Glutamatergic neuron (in vitro differentiated cells): ENCODE measurements at places on chromosomes 2 and 18. TPM values are rescaled to one million over a fixed set of nuclear protein-coding genes. Genes with fewer than 3 reads are reported as not detected.

UGT1A1 gene
- total RNA-seq = not detected

DNA sequence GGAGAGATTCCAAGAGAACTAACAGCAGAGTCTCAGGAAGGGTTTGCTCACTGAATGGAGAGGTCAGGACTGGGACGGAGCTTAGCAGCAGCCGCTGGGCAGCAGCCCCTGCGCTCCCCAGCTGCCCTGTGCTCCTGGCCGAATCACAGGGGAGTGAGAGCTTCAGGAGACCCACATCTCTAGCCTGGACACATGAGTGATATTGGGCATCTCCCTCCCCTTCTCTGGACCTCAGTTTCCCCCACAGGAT, 511 bp downstream of the MATN3 start:
- no peak for DNase-seq
- H3K4me3 ChIP-seq = peak overlapping the region; percentile 82
- no peak overlapping the region for H3K27ac ChIP-seq
- H3K4me1 ChIP-seq = peaks cover 3% of the 10 kb centered on the region
- H3K27me3 ChIP-seq = peaks cover 19% of the 10 kb centered on the region
- peaks cover 10% of the 10 kb centered on the region for H3K36me3 ChIP-seq

- no peak overlapping the region for H3K27ac ChIP-seq
- peaks cover 21% of the 10 kb centered on the region for H3K27me3 ChIP-seq
- peaks cover 57% of the 10 kb centered on the region for H3K4me1 ChIP-seq
- no peaks in the 10 kb centered on the region for H3K36me3 ChIP-seq
- DNase-seq = no peak
Measured at GRCh38 chr2:235607546-235608199, 113.8 kb downstream of the AGAP1 start.

DNA sequence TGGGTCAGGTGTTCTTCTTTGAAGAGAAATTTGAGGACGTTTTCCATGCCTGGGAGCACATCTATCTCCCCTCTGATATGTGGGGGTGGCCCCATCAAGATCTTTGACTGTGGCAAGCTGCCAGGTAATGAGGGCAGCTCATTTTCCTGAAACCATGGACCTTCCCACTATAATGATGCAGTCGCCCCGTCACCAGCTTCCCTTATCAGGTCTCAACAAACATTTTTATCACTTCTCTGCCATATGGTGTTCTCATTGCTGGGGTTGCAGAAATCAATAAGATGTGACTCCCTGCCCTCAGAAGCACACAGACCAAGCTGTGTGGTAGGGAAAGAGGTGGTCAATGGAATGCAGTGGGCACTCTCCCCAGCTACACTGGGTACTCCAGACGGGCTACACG, 48.4 kb upstream of the B3GNT7 start:
- peaks cover 2% of the 10 kb centered on the region for H3K27me3 ChIP-seq
- no peak overlapping the region for H3K27ac ChIP-seq
- no peak overlapping the region for H3K4me3 ChIP-seq
- H3K36me3 ChIP-seq = no peaks in the 10 kb centered on the region

DNA sequence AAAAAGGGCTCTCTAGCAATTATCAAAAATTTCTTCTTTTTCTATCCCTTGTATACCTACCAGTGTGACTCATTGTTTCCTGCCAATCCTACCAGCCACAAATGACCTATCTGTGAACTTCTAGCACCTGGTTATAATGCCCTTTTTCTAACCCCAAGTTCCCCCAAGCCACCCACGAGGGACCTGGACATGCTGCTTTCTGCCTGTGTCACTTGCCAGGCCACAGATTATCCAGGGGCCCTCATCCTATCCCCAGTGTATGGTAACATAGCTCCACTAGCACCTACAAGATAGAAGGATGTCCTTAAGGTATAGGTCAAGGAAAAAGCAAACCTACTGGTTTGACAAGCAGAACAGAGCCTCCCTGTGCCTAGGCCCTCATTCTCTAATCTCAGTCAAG, 26.8 kb downstream of the AAK1 start:
- H3K27ac ChIP-seq = no peak overlapping the region

- no peaks in the 10 kb centered on the region for H3K27me3 ChIP-seq
- H3K4me1 ChIP-seq = no peaks in the 10 kb centered on the region
Measured at GRCh38 chr18:25630682-25631081, 278.7 kb upstream of the ZNF521 start.

- H3K4me3 ChIP-seq = no peak overlapping the region
- H3K27ac ChIP-seq = no peak overlapping the region
- H3K27me3 ChIP-seq = peaks cover 5% of the 10 kb centered on the region
- DNase-seq = no peak
Measured at GRCh38 chr2:65382776-65383357, 49.5 kb downstream of the SPRED2 start.

GALNT14 gene
- 14.4 TPM for total RNA-seq

DNA sequence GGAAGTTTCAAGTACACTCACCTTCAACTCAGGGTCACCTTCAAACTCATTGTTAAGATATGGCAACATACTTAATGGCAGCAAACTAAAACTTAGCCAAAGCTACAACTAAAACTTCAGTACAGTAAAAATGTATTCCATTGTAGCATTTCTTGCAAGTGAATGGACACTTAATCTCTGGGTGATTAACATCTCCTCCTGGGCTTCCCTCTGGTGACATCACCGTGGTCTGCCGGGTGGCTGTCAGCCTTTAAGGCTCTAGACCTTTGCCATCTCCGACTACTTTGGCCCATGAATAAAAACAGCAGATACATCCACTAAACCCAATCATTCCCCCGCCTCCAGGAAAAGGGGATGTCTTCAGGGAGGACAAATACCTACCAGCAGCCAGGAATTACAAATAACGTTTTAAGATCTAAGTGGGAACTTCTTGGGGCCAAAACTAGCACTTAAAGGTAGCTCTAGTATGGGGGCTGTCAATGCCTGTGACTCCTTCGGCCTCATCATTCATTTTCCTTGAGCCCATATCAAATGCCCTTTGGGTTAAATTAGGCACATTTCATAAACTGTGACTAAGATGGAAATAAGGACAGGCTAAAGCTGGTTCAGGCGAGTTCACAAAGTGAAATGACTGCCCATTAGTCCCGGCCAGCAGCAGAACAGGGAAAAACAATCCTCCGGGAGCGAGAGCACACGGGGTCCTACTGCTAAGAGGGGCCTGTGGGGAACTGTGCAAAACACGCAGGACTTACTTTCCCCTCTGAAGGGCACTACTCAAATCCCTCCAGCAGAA, 1.1 kb downstream of the TFCP2L1 start:
- no peak overlapping the region for H3K27ac ChIP-seq
- DNase-seq = no peak
- H3K4me1 ChIP-seq = peaks cover 12% of the 10 kb centered on the region
- H3K27me3 ChIP-seq = peaks cover 12% of the 10 kb centered on the region
- H3K36me3 ChIP-seq = no peaks in the 10 kb centered on the region

HAAO gene
- not detected for total RNA-seq

- no peaks in the 10 kb centered on the region for H3K4me1 ChIP-seq
- DNase-seq = no peak
Measured at GRCh38 chr2:71136174-71136573, 5.7 kb downstream of the MPHOSPH10 start.

DNA sequence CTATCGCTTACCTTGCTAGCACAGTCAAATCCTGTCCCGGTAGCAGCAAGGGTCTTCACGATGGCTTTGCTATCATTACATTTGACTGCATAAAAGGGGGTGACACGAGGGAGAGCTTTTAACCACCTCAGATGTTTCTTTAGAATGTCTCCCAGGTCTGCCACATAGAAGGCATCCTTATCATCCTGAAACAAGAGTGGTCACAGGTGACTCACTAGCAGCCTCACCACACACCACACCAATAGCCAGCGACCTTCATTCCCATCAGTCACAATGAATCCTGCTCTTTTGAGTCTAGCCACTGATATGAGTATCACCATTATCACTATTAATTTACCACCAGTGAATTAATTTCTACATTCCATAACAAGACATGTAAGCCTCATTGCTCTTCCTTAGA, 3.7 kb downstream of the ODC1 start:
- DNase-seq = no peak
- H3K36me3 ChIP-seq = no peaks in the 10 kb centered on the region
- peaks cover 4% of the 10 kb centered on the region for H3K4me1 ChIP-seq
- H3K27me3 ChIP-seq = peaks cover 3% of the 10 kb centered on the region

- no peak overlapping the region for H3K27ac ChIP-seq
- H3K27me3 ChIP-seq = no peaks in the 10 kb centered on the region
- no peak for DNase-seq
- no peaks in the 10 kb centered on the region for H3K36me3 ChIP-seq
- no peaks in the 10 kb centered on the region for H3K4me1 ChIP-seq
Measured at GRCh38 chr2:221741496-221742211, 169.6 kb upstream of the EPHA4 start.

DNA sequence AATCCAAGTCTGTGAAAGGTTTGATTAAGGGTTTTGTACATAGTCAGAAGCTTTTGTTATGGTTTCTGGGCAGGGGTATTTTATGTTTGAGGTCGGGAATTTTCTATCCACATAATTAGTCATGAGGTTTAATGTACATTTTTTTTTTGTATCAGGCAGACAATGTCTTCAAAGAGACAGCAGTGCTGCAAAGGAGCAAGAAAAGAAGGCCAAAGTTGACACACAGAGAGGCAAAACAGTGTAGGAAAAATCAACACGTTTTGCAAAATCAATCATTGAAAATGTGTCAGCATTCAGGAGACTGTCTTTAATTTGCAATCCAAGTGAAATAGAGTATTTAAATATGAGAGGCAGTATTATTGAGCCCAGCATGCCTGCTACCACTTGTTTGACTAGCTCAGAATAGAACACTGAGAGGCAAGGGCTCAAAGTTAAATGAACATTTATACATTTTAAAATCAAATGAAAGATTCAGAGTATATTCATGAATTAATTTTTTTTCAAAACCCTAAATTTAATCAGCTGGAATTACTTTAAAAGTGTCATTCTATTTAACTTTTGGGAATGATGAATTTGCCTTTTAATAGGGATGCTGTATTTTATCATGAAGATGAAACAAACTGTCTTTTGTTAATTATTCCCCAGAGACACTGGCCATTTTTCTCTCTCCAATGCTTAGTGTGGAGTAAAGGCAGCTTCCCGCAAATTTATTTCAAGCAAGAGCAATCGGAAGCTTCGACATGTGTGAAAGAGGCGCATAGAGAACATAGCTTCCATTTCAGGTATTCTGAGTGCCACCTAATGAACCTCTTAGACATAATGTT, 11.3 kb downstream of the VRK2 start:
- peaks cover 7% of the 10 kb centered on the region for H3K4me1 ChIP-seq
- no peak overlapping the region for H3K27ac ChIP-seq
- no peaks in the 10 kb centered on the region for H3K36me3 ChIP-seq
- H3K27me3 ChIP-seq = no peaks in the 10 kb centered on the region
- no peak overlapping the region for H3K4me3 ChIP-seq

GRCh38 chr2:109290887-109291643, 162.1 kb downstream of the SH3RF3 start:
- no peak overlapping the region for H3K4me3 ChIP-seq
- no peaks in the 10 kb centered on the region for H3K36me3 ChIP-seq
- H3K4me1 ChIP-seq = peaks cover 2% of the 10 kb centered on the region
- H3K27me3 ChIP-seq = peaks cover 4% of the 10 kb centered on the region
- DNase-seq = no peak
- no peak overlapping the region for H3K27ac ChIP-seq

IL36B gene
- total RNA-seq = not detected

BOLL gene
- not detected for total RNA-seq

- no peaks in the 10 kb centered on the region for H3K27me3 ChIP-seq
- no peak for DNase-seq
- no peak overlapping the region for H3K27ac ChIP-seq
- H3K4me1 ChIP-seq = no peaks in the 10 kb centered on the region
Measured at GRCh38 chr2:149561309-149561926, 26.2 kb downstream of the MMADHC start.

DNA sequence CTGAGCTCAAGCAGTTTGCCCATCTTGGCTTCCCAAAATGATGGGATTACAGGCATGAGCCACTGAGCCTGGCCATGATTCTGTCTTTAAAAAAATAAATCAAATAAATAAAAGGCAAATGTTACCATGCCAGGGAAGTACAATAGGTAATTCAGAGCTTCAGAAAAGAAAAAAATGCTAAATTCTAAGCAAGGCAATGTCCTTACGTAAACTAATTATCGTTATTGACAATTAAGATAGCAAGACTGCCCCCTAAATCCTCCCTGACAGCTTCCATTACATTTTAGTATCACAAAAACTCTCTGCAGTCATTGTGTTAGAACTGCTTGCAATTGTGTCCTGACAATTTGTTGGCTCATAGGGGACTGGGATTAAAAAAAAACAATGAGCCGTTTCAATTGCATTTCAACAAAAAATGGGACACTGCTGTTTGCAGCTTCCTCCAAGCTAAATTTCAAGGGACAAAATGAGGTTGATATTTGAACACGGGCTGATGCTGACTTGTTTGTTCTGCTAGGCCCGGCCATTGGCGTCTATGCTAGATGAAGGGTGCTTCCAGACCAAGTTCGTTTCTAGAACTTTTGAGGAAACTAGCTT, 88.9 kb downstream of the MOGAT1 start:
- no peak for DNase-seq
- no peak overlapping the region for H3K4me3 ChIP-seq
- peaks cover 3% of the 10 kb centered on the region for H3K27me3 ChIP-seq
- H3K27ac ChIP-seq = no peak overlapping the region
- no peaks in the 10 kb centered on the region for H3K36me3 ChIP-seq
- H3K4me1 ChIP-seq = no peaks in the 10 kb centered on the region

ATP6V1B1 gene
- not detected for total RNA-seq

GRCh38 chr18:80244956-80245730, 2.2 kb downstream of the PARD6G start:
- no peak for DNase-seq
- H3K36me3 ChIP-seq = no peaks in the 10 kb centered on the region
- H3K27me3 ChIP-seq = peaks cover 7% of the 10 kb centered on the region
- H3K27ac ChIP-seq = peak overlapping the region; percentile 81
- H3K4me1 ChIP-seq = peaks cover 3% of the 10 kb centered on the region

DNA sequence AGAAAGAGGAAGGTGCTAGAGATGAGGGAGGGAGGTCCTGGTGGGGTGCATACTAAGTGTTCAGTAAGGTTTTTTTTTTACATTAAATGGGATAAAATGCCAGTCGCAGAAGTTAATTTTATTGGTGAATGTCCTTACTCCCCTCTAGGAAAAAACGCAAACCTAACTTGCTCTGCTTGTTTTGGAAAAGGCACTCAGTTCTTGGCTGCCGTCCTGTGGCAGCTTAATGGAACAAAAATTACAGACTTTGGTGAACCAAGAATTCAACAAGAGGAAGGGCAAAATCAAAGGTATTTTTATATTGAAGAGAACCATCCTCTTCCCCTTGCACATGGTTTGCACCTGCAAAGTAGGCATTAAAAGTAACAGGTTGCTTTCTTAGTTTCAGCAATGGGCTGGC, 12.7 kb upstream of the IL18R1 start:
- no peak for DNase-seq
- no peak overlapping the region for H3K4me3 ChIP-seq
- H3K36me3 ChIP-seq = no peaks in the 10 kb centered on the region
- H3K27me3 ChIP-seq = no peaks in the 10 kb centered on the region

C2orf80 gene
- total RNA-seq = not detected

DNA sequence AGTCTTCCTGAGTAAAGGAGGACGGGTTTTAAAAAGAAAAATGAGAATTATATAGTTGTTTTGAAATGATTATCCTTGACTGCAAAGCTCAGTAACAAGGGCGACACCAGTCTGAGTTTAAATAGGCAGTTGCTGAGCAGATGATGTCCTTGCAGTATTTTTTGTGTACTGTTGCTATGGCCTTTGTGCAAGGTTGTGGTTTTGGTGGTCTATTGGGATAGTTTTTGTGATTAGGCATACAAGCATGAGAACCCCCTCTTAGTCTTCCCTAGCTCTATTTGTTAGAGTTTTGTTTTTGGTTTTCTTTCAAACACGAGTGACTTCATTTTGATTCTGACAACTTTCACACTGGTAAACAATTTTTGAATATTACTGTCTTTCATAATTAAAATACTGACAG, 64.1 kb downstream of the TAF4B start:
- H3K4me1 ChIP-seq = no peaks in the 10 kb centered on the region
- no peaks in the 10 kb centered on the region for H3K27me3 ChIP-seq
- H3K27ac ChIP-seq = no peak overlapping the region
- no peaks in the 10 kb centered on the region for H3K36me3 ChIP-seq
